Cardiac septum (tissue), 1 donor: ENCODE measurements at places on chromosomes 3 and 15. TPM values are rescaled to one million over a fixed set of nuclear protein-coding genes. Genes with fewer than 3 reads are reported as not detected.

PEX11A gene
- total RNA-seq = 5.0 TPM

SLC9C1 gene
- 3.9 TPM for total RNA-seq

CHRM5 gene
- not detected for total RNA-seq

GOLGA8G gene
- not detected for total RNA-seq

RTP3 gene
- total RNA-seq = not detected

METTL6 gene
- 11.7 TPM for total RNA-seq

RASSF1 gene
- 11.0 TPM for total RNA-seq

ARGFX gene
- total RNA-seq = not detected

SOX14 gene
- not detected for total RNA-seq

- DNase-seq = no peak
Measured at GRCh38 chr3:197001106-197001971, 28.3 kb downstream of the MELTF start.

GRCh38 chr15:27989427-27989826 is 109.7 kb downstream of the OCA2 start:
- no peak for DNase-seq

GRCh38 chr3:172751175-172751704 is 714 bp downstream of the ECT2 start:
- DNase-seq = no peak

DNA sequence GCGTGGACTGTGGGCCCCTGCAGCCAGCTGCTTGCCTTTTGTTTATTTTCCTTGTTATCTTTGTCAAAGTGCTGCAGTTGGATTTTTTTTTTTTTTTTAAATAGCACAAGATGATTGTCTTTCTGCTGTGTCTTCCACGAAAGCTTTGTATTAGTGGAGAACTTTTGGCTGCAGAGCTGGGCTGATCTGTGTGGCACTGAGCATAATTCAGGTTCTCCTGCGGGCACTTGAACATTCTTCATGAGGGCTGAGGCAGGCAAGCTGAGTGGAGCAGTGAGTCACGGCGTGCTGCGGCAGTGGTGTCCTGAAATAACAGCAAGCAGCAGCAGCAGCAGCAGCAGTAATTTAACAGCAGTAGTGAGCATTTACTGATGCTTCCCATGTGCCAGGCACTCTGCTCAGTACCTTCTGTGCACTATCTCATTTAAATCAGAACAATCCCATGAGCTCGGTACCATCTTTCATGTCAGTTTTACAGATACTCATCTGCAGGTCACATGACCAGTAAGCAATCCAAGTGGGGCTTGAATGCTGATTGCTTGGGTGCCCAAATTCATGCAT is 45.8 kb downstream of the MITF start:
- peak; percentile 79 for DNase-seq

DNA sequence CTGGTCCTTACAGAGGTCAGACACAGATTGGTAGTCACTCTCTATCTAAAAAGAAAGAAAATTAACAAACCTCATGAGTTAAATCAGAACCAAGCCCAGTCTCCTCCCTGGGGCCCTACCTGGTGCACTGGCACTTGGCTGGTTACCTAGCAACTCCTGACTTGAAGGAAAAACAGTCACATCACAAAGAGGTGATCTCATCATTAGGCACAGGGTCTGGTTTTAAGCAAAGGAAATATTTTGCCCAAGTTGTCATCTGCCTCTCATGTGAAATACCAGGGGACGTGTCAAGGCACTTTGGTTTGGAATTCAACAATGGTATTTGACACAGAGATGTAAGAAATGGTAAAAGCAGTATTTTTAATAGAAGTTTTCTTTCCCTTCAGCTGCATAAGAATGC is 47.7 kb upstream of the FMN1 start:
- no peak for DNase-seq

DNA sequence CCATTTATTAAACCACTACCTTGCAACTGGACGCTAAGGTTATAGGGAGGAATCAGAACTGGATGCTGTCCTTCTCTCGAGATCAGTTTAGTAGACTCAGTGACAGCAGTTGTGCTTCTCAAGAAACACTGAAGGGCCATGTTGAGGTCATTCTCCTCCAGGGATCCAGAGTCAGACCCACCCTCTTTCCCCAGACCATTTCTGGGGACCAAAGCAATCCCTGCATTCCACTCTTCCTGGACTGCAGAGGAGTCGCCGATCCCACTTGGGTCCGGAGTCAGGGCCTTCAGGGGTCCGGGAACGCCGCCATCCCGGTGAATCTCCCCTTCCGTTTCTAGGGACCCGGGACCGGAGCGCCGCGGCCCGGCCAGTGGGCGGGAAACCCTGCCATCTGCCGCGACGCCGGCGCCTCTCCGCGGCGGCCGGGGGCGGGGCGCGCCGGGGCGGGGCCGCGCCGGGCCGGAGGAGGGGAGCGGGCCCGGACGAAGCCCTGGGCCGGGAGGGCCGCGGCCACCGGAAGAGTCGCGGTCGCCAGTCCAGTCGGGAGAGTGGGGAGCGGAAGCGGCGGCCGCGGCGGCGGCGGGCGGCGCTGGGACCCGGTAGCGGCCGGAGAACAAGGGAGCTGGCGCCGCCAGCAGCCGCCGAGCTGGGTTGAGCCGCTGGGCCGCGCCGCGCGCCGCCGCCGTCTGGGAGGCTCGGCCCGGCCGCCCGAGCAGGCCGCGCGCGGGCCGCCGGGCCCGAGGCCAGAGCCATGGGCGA is at the start of gene DVL3:
TSS of gene DVL3 (plus strand) at position 493 of the 759 bp plus-strand sequence. CDS start at position 752, 259 bp downstream.
- DNase-seq = peak; percentile 84

DNA sequence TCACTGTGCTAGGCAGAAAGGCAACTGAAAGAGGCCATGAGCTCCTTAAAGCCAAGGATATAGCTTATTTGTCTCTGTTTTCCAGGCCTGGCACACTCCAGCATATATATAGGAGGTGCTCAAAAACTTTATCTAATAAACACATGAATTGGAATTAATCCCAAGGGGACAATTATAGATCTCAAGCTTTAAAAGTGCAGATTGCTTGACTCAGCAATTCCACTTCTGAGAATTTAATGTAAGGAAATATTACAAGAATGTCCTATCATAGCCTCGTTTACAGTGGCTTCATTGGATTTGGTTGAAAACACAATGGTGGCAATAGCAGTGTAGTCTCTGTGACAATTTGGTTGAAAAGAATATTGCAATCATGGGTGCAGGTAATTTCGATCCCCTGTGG is 267.3 kb downstream of the SHQ1 start:
- no peak for DNase-seq

GRCh38 chr3:195133013-195133412 is 137.9 kb downstream of the XXYLT1 start:
- DNase-seq = no peak

DNA sequence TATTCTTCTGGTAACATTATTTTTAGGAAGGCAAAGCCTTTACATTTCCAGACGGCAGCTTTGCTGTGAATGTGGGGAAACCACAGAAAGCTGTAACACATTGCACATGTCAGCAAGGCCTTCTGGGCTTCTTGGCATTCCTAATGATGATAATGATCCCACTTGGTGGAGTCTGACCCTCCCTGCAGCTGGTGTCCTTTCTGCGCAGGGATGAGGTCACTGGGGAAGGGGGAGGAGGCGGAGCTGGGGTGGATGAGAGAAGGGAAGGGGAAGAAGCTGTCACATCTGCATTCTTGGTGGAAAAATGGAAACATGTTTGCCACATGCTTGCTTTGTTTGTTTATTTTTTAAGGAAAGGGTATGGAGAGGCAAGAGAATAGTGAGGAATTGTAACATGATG is 68.6 kb downstream of the FILIP1L start:
- no peak for DNase-seq

- DNase-seq = no peak
Measured at GRCh38 chr3:100852840-100853239, 140.4 kb downstream of the ABI3BP start.

DNA sequence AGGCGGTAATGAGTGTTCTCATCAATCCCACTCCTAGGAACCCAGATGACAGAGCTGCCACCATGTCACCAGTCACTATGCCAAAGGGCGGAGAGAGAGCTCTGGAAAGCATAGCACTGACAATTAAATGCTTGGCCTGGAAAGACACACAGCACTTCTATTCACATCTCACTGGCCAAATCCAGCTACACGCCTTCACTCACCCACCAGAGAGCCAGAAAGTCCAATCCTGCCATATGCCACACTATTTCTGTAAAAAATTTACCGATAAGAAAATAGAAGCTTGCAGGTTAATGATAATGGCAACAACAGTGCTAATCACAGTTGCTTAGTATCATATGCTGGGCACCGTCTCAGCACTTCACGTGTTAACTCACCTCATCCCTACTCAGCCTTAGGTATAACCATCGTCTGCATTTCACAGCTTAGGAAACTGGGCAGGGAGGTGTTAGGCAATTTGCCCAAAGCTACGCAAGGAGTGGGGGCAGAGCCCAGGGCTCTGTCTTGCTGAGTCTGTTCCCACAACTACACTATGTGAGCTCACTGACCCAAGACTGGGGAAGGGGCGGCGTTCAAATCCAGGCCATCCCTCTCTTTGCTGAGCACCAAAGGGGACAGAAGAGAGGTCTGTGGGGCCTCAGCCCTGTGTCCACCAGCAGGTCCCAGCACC is 16.5 kb downstream of the KLHL25 start:
- DNase-seq = no peak

- DNase-seq = no peak
Measured at GRCh38 chr3:171187706-171188290, 161.3 kb upstream of the SLC2A2 start.

- DNase-seq = no peak
Measured at GRCh38 chr15:76168237-76168984, 108.6 kb downstream of the TMEM266 start.

GRCh38 chr15:76376816-76377215 is 40.2 kb downstream of the ISL2 start:
- no peak for DNase-seq

DNA sequence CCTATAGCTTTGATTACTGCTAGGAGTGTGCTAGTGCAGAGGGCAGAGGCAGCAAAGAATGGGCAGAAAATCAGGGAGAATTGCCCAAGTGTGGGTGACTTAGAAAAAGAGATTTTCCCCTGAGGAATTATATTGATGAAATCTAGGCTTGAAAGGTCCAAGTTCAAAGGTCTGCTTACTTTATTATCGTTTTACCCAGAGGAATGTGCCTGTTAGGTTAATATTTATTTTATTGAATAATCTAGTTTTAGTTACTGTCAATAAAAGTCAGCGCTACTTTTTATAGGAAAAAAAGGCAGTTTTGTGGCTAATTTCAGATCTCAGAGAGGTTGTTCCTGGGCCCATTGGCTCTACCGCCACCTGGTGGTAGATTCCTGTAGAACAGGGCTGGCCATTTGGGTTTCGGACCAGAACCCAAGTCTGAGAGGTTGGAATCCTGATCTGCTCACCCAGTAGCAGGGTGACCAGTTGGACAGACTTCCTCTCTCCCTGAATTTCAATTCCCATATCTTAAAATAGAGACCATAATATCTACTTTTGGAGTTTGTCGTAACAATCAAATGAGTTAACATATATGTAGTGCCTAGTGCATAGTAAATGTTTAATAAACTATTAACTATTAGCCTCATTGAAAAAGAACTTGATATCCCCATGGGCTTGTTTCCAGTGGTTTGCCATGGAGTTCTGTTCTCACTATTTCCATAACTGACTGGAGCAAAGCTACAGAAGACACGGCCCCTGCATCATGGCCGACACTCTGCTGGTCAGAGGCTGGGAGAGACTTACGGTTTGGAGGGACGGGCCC is 62.7 kb upstream of the ZNF148 start:
- DNase-seq = peak; percentile 69

- DNase-seq = no peak
Measured at GRCh38 chr3:45442679-45443253, 54.4 kb downstream of the LARS2 start.

DNA sequence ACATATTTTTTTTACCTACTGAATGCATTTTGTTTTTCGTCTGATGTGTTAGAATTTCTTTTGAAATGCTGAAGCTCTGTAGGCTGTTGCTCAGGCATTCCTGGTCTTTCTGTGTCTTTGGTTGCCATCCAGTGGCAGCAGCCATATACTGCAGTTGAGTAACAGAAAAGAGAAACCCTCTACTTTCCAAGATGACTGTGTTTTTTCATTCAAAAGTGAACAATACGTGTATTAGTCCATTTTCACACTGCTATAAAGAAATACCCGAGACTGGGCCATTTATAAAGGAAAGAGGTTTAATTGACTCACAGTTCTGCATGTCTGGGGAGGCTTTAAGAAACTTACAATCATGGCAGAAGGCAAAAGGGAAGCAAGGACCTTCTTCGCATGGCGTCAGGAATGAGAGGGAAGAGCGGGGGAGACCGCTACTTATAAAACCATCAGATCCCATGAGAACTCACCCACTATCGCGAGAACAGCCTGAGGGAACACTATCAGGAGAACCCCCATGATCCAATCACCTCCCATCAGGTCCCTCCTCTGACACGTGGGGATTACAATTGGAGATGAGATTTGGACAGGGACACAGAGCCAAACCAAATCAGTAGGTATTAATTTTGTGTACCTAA is 4.7 kb upstream of the GOLGA8B start:
- DNase-seq = no peak

DNA sequence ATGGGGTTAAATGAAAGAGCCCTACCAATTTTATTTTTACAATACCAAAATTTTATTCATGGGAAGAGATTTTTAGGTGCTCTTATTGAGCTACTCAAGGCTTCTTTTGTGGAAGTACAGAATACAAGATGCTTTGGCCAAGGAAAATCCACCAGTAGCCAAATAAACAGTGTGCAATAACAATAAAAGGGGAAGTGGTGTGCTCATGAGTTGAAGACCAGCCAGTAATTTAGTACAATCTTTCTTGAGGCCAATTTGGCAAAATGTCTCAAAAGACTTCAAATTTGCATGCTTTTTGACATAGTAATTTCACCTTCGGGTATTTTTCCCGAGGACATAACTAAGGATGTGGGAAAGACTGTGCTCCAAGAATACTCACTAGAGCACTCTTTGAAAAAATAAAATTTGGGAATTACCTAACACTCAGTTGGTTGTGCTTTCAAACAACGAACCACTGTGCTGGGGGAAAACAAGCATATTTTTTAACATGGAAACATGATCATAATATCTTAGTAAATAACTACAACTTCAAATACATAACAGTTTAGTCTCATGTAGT is 294.0 kb downstream of the DIPK2A start:
- DNase-seq = no peak

DNA sequence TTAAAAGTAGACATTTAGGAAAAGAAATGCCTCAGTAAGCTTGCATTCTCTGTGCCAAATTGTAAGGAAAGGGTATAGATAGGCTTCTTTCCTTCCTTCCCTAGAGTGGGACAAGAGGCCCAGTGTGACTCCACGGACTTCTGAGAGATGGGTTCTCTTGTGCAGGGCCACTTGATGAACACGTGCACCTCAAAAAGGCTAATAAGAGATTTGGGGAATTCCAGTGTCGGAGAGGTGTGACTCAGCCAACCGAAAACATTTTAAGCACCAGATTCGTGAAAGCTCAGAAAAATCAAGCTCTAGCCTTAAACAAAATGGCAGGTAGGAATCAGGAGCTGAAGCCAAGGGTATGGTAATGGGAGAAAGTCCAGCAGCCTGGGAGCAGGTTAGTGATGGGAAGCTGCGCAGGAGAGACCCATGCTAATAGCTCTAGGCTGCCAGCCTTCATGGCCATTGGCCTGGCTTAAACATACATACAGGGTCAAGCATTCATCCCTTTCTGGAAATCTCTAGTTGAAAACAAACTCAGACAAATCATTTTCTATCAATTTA is 56.2 kb downstream of the SV2B start:
- no peak for DNase-seq
